ENCODE measurements at places on chromosomes 5 and 9.

- DNase-seq, result no peak
Measured at GRCh38 chr5:155460501-155460931, 447.0 kb downstream of the KIF4B start.

GRCh38 chr9:137619240-137620047, 639 bp downstream of the EHMT1 start:
- no peak for DNase-seq

GRCh38 chr5:68683632-68684036, 410.2 kb upstream of the SLC30A5 start:
- no peak for DNase-seq

- no peak for DNase-seq
Measured at GRCh38 chr5:10599862-10600284, 36.0 kb downstream of the ANKRD33B start.

GRCh38 chr5:143239882-143240518, 163.5 kb downstream of the NR3C1 start:
- no peak for DNase-seq

GRCh38 chr9:35689542-35690293, at the start of gene TPM2:
TPM2 (minus strand) TSS chr9:35689925; CDS start chr9:35689817, 108 bp downstream.
- no peak for DNase-seq

DNA sequence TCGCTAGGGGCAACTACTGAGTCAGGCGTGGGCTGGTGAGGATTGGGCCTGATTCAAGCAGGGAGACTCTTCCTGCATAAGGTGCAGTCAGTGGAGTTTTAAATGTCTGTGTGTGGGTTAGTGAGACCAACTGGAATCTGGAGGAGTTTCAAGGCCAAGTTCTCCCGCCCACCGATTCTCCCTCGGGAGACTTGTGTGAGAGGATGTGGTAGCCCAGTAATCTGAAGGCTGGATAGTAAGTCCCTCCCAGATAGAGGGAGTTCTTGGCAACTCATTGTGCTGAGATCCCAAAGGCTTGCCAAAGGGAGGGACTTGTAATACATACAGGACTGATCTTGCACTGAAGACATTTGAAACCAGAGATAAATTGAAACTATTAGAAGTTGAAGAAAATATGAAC, 51.8 kb downstream of the WDR36 start:
- no peak for DNase-seq

DNA sequence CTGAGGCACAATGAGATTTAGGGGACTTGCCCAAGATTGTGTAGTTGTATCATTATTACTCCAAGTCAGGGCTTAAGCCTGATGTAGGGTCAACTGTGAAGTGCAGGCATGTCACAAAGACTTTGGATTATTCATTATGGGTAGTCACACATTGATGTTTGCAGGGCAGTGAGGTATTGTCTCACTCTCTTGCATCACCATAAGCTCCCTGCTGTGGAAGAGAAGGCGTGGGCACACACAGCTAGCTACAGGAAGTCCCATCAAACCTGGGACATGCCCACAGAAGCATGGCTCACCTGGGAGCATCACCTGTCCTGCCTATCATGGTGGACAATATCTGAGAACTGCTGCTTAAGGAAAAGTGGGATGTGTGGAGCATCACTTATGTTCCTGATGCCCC, 42.1 kb downstream of the TMOD1 start:
- no peak for DNase-seq

GRCh38 chr5:40034441-40034840, 609.7 kb upstream of the DAB2 start:
- DNase-seq, result no peak

DNA sequence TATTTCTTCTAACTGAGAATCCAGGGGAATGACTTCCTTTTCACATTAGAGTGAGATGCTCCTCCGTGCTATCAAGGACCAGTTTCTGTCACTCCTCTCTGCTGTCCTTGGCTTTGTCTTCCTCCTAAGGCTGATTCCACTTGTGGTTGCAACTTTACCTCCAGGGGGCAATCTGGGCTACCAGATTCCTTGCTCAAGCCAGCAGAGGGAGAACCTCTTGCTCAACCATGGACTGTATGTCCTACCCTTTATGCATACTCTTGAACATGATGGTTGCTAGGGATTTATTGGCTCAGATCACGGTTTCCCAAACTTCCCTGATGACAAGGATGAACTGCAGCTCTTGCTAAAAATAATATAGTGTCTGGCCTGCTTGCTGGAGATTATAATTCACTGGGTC, 24.0 kb downstream of the NNT start:
- DNase-seq, result no peak

- no peak for DNase-seq
Measured at GRCh38 chr5:143129203-143129602, 274.3 kb downstream of the NR3C1 start.

- DNase-seq, result no peak
Measured at GRCh38 chr5:73564018-73564417, 1.4 kb downstream of the ANKRA2 start.

- no peak for DNase-seq
Measured at GRCh38 chr9:6243746-6244145, 28.1 kb downstream of the IL33 start.

GRCh38 chr5:93571114-93571949, 9.7 kb downstream of the NR2F1-AS1 start:
- no peak for DNase-seq

GRCh38 chr9:5191985-5192384, 6.5 kb upstream of the INSL6 start:
- DNase-seq, result no peak

DNA sequence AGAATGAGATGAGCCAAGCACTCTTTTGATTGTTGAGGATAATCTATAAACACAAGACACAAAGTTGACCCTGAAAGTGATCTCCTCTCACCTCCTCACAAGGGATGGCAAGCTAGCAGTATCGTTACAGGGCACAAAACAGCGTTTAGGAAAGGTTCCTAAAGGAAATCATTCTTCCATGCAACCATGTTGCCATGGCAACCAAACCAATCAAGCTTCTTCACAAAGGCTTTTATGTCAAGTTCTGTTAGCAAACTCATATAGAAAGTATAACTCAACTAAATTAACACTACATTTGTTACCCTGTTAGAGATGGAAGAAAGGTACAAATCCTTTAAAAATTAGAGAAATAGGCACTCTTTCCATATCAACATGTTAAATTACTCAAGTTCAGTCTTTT, 1016.8 kb upstream of the DMAC1 start:
- DNase-seq, result no peak

DNA sequence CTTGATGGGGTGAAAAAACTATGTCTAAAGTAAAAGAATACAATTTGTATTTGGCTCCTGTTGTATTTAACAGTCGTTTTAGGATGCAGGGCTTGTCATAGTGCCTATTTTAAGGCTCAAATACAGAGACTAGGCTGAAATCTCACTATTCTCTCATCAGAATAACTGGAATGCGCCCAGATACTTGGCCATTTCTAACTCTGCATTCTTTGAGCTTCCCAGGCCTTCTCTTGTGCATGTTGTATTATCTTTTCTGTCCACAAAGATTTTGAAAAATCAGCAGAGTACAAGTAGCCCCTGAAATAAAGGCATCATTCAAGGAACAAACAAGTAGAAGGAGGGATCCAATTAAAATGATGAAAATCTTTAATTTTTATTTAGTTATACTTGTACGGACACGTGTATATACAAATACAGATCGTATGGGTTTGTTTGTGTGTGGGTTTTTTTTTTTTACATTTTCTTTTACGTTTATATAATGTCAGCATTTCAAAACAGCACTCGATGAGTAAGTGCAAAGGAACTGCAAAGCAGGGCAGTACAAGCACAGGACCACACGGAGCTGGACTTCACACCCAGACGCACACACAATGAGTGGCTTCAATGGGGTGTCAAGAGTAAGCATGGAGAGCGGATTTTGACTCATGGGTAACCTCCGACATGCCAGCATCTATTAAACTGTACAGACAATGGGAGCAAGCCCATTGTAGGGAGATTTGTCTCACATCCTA, 294.0 kb downstream of the EFNA5 start:
- DNase-seq, result no peak

DNA sequence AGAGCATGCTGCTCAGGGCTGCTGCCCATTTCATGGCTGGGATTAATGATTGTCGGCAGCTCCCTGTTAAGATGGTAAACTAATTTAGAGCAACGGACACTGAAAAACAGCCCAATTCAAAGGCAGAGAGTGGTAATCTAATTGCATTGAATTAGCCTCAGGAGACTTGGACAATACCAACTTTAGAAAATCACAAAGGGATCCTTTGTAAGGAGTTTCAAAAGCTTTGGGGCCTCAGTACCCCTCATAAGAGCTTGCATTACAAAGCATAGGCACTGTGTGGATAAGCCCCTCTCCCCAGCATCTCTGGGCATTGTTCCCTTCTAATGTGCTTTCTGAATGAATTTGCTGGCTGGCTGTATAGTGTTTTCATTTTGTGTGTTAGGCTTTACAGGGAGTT, 6.7 kb downstream of the GLRA1 start:
- DNase-seq, result no peak

- no peak for DNase-seq
Measured at GRCh38 chr9:17062497-17062896, 72.3 kb upstream of the CNTLN start.

GRCh38 chr9:114674076-114674797, 7.8 kb downstream of the TEX48 start:
- no peak for DNase-seq

GRCh38 chr5:170443624-170444023, 54.5 kb upstream of the KCNMB1 start:
- DNase-seq, result no peak

DNA sequence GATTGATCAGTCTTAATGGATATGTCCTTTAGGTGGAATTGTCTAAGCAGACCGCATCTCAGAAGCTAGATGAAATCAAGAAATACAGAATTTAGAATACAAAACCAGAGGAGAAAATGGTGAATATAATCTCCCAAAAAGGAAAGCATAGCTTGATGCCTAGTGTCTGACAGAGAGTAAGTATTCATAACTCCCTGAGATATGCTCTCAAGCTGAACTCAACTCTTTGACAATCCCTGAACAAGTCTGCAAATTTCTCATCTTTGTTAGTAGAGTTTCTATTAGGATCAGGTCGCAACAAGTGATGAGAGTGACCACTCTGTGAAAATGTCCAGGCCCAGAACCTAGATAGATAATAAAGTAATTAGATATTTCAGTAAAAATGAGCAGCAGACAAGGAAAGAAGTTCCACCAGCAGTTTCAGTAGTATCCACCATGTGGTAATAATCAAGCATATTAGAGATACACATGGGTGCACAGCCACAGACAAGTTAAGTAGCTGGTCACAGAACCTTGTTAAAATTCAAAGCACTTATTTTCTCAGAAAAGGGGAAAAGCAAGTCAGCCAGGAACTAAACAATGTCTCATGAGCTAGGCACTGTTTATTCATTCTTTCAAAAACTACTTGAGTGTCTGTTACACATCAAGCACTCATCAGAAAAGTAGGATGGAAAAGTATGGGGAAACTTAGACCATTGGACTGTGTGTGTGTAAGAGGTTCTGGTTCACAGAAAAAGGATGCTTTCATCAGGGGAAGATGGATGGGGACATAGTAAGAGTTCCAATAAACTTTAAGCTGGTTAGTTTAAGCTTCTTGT, 481.5 kb upstream of the TUSC1 start:
- DNase-seq, result no peak

DNA sequence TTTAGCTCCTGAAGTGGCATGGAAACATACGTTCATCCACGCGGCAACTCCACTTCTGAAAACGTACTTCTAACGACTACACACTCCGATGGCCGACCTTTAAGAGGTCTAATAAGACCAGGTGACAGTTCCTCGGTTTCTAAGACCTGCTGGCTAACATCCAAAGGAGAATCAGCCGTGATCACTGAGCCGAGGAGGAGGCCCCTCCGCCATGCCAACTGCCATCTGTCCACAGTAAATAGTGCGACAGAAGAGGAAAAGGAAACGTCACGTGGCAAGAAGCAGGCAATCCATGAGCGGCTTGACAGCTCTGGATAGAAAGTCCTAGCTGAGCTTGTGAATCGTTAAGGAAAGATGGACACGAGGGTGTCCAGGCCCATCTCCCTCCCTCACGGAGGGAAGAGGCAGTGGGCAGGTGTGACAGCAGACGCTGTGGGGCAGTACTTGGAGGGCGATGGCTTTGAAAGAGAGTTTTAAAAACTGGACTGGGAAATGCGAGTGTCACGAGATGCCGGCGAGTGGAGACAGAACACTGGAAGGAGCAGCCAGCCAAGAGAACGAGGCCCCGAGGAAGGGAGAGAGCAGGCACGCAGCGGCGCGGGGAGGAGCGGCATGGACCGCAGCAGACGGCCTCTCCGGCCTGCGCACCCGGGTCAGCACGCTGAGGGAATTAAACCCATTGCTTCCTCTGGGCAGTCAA, 66.7 kb upstream of the TBC1D9B start:
- no peak for DNase-seq

DNA sequence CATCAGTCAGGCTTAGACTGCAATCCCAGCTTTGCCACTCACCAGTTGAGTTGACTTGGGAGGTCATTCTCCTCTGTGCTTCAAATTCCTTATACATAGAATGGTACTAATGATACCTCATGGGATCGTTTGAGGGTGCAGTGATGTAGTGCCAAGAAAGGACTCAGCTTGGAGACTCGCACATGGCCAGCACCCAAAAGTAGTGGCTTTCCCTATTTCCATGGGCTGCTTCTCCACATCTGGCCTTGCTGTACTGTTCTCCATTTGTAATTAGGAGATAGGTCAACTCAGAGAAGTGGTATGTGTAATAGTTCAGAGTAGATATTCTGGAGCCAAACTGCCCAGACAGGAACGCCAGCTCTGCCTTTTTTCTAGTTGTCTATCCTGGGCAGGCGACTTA, 5.5 kb downstream of the CCL19 start:
- no peak for DNase-seq

DNA sequence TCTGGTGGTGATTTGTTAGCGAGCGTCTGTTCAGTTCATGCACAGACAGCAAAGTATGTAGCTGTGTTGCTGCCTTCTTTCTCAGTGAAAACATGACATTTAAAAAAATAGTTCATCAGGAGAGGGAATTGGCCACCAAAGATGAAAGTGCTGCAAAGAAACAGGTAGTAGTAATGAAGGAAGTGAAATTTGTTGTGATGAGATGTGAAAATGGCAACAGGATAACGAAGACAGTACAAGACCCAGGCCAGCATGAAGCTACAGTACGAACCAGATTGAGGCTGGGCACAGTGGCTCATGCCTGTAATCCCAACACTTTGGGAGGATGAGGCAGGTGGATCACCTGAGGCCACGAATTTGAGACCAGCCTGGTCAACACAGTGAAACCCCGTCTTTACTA, 136.0 kb downstream of the SMARCA2 start:
- no peak for DNase-seq

GRCh38 chr5:73306741-73307275, 133.8 kb downstream of the TMEM174 start:
- DNase-seq, result no peak

GRCh38 chr9:34591917-34592866, 2.7 kb upstream of the CNTFR start:
- DNase-seq, result no peak

DNA sequence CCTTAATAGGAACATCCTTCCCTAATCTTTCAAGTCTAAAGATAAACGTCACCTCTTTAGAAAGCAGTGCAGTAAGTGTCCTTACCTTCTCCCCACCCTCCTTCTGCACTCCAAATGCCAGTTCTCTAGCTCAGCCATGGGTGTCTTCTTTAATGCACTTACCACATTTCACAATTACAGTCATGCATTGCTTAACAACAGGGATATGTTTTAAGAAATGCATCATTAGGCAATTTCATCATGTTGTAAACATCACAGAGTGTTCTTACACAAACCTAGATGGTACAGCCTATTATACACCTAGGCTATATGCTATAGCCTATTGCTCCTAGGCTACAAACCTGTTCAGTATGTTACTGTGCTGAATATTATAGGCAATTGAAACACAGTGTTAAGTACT, 91.2 kb downstream of the RFX3 start:
- DNase-seq, result no peak

GRCh38 chr9:134495881-134496412, 145.7 kb upstream of the COL5A1 start:
- DNase-seq, result no peak

Measured in stimulated activated CD4-positive, alpha-beta T cell treated with anti-CD3 and anti-CD28 coated beads, TNF-alpha, amount 100 ng/mL, for 48 hours (primary cell).